Glomerular endothelial cell (primary cell): ENCODE measurements at places on chromosomes 2 and 18.

DNA sequence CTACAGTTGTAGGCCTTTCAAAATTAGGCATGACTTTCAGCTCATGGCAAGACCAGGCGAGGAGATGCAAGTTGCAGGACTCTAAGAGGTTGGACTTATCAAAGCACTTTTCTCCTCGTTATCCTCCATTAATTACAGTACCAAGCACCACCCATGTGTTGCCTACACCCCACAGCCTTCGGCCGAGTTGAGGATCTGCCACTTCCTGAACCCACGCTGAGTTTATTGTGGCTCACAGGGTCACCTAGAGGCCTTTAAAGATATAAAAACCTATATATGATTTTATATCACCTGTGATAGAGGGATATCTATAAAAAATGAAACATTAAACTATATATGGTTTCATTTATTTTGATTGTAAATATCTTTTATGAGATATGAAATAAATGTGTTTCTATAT lies 2.6 kb downstream of the UGT1A10 start:
- DNase-seq = no peak

- DNase-seq = no peak
These were observed at the start of gene MAPK4 for GRCh38 chr18:50559752-50560680. MAPK4 (plus strand) TSS chr18:50560087; CDS start chr18:50663959, 103,872 bp downstream.

DNA sequence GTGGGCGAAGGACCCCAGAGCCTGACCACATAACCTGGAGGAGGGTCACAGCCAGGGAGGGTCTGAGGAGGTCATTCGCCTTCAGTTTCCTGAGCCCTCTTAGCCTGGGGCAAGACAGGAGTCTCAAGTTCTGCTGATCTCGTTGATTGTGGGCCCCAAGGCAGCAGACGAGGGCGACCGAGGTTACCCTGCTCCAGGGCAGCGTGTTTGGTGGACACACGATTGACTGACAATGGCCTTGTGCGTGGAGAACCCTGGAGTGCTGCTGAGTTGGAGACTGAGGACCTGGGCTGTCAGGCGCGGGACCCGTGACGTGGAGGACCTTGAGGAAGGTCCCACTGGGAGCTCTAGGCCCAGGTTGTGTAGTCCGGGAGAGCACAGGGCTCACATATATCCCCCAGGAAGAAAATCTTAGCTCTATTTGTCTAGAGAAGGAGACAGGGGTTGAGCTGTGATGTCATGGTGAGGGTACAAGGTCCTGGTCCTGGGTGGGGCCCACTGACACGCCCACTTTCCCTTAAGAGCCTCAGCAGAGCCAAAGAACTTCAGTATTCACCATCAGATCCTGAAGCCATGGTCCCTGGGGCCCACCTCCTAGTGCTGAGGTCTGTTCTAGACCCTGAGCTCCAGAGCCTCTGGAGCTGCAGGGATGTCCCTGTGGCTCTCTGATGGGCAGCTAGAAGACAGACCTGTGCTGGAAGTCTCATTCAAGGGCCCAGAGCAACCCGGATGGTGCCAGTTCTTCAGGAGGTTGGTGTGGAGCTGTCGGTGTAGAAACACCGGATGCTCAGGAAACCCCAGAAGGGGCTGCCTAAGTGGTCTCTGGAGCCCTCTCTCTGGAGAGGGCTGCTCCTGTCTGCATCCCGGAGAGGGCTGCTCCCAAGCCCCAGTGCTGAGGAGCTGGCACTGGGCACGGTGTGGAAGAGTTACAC lies 53.1 kb downstream of the DYSF start:
- no peak for DNase-seq

DNA sequence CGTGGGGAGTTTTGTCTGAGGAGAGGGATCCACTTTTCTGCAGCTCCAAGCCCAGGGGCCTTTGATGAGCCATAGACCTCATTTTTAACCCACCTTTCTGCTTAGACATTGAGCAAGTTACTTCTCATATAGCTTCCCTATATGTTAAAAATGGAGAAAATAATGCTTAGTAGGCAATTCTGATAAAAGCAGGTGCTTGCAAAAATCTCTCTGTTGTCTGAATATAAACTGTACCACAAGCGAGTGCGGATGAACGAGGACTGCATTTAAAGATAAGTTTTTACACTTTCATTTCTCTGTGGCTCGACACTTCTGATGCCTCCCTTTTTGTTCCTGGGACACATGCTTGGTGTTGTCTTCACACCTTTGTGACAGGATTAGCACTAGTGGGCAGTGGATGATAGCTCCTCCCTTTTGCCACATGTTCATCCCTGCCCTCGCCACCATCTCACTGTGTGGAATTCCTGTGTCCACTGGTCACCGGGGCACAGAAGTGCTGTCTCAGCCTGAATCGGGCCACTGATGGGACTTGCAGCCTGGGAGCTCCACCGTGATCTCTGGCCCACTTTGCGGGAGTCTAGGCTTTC lies 1.6 kb downstream of the TYMS start:
- no peak for DNase-seq

GRCh38 chr18:35968278-35968880 lies 4.1 kb upstream of the RMP24 start:
- no peak for DNase-seq

- no peak for DNase-seq
These were observed 374.4 kb downstream of the MTX2 start for GRCh38 chr2:176643646-176644045.

DNA sequence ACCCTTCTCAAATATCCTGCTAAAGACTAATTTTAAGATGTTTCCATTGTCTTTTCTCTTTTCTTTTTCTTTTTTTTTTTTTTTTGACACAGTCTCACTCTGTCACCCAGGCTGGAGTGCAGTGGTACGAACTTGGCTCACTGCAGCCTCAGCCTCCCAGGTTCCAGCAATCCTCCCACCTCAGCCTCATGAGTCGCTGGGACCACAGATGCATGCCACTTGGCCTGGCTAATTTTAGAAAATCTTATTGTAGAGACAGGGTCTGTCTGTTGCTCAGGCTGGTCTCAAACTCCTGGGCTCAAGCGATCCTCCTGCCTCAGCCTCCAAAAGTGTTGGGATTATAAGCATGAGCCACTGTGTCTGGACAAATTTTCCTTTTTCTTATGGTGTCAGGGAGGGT lies 167.5 kb downstream of the MCFD2 start:
- DNase-seq = no peak

- DNase-seq = no peak
These were observed 395.6 kb upstream of the TRIB2 start for GRCh38 chr2:12320991-12321641.

GRCh38 chr2:20593072-20594034 lies 57.5 kb downstream of the HS1BP3 start:
- no peak for DNase-seq

DNA sequence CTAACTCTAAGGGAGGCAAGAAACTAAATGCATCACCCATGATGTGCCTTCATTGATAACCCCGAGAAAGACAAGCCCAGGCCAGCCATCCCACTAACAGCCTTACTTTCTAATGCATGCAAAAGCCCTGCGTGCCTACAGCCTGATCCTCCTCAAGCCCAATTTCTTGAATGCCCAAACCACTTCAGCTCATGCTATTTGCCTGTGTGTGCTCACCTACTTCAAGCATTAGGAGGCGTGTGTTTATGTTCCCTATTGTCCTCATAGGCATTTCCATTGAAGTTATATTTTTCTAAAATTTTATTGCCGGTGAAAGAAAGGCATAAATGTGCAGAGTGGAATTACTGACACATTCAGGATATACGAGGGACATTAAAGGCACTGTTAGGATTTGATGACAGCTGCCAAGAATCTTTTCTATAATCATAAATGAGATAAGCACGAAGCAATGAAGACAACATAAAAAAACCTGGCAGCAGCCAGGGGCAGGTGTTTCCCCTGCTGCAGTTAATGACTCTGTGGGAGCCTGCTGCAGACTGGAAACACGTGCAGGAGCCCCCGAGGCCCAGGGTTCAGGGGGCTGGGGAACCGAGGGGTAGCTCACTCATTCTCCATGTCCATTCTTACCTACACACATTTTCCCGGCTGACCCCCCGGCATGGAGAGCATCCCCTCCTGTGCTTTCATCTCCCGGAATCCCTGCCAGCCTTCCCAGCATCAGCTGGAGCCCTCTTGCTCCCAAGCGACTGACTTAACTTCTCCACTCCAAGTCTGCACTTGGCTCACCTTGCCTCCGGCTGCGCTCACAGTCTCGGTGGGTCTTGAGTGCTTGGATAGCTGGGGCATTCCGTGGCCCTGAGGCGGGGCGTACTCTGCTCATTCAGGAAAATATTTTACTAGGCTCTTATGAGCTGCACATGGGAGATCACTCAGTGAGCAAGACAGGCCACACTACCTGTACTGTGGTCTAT lies 292.3 kb upstream of the SIX2 start:
- no peak for DNase-seq

DNA sequence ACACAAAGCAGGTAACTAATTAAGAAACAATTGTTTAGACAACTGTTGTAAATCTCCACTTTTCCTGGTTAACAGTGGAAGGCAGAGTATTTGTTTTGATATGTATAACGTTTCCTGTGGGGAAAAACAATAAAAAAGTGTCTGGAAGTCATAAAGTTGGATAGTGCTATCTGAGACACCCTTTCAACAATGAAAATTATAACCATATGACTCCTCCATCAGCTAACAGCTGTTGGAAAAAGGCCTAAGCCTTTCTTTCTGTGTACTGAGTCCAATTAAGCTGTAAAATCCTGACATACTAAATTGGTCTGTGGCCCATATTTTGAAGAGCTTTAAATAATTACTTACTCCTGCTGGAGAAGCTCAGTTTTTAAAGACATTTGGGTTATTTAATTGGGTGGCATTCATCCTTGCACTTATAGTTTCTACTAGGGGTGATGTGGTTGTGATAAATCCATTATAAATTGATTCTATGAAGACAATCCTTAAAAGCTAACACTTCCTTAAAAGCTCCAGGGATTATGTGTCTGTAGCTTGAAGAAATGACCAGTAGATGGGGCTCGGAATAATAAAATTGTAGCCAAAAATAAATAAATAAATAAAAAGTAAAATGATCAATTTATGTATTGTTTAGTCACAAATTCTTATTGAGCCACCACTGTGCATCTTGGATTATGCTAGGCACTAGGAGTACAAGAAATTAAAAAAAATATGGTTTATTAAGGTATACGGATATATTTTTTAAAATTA lies 698.1 kb upstream of the NXPH2 start:
- no peak for DNase-seq

DNA sequence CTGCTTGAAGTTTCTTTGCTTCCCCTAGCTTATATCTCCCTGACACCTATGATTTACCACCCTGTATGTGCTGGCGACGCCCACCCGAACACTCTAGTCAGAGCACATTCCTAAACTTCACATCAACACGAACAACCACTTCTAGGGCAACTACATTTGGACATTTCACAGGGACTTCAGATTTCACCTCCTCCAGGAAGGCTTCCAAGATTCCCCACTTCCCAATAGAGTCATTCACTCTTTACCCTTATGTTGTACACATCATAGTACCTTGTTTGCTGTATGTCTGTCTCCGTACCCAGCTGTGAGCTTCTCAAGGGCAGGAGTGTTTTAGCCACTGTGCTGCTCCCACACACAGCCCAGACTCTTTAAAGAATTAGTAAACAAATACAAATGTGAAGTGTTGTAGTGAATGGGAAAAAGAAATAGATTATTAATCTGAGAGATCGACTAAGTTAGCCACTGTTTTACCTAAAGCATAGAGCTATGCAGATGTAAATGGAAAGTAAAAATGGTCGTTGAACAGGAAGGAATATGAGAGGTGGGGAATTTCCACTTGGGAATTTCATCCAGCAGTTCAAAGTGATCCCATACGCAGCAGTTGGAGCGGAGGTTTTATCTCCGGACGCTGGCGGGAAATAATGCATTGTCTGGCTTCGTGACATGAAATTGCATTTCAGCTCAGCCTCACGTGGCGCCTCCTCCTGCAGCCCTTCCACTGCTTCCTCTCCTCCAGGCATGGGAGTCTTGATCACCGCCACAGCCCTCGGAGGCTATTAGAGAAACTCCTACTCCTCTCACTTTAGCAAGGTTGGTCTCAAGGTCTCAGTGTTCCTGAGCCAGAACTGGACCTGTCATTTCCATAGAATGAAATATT lies 233.4 kb upstream of the COPS8 start:
- peak; percentile 65 for DNase-seq
